Left ventricle myocardium inferior (tissue), 1 donor: ENCODE measurements at places on chromosomes 6 and 20. TPM values are rescaled to one million over a fixed set of nuclear protein-coding genes. Genes with fewer than 3 reads are reported as not detected.

The PAQR8 gene
- 2.0 TPM for total RNA-seq

The CPXM1 gene
- 0.69 TPM for total RNA-seq

The CLPSL1 gene
- not detected for total RNA-seq

The MYT1 gene
- 0.11 TPM for total RNA-seq

The HLA-DOA gene
- 1.8 TPM for total RNA-seq

The SRSF12 gene
- total RNA-seq = not detected

- no peak for DNase-seq
- H3K27ac ChIP-seq = no peak overlapping the region
- peaks cover 17% of the 10 kb centered on the region for H3K36me3 ChIP-seq
- peaks cover 5% of the 10 kb centered on the region for H3K4me1 ChIP-seq
Observed at GRCh38 chr6:119174879-119175817, 96.7 kb upstream of the FAM184A start.

GRCh38 chr6:90490030-90490716 lies 96.7 kb downstream of the MAP3K7 start:
- H3K36me3 ChIP-seq = no peaks in the 10 kb centered on the region
- no peak overlapping the region for H3K27ac ChIP-seq
- H3K4me3 ChIP-seq = no peak overlapping the region

- H3K27me3 ChIP-seq = peaks cover 34% of the 10 kb centered on the region
- peaks cover 9% of the 10 kb centered on the region for H3K4me1 ChIP-seq
- no peak overlapping the region for H3K4me3 ChIP-seq
- no peaks in the 10 kb centered on the region for H3K36me3 ChIP-seq
- no peak for DNase-seq
- no peak overlapping the region for H3K27ac ChIP-seq
Observed at GRCh38 chr6:12884983-12885382, 168.4 kb downstream of the PHACTR1 start.

DNA sequence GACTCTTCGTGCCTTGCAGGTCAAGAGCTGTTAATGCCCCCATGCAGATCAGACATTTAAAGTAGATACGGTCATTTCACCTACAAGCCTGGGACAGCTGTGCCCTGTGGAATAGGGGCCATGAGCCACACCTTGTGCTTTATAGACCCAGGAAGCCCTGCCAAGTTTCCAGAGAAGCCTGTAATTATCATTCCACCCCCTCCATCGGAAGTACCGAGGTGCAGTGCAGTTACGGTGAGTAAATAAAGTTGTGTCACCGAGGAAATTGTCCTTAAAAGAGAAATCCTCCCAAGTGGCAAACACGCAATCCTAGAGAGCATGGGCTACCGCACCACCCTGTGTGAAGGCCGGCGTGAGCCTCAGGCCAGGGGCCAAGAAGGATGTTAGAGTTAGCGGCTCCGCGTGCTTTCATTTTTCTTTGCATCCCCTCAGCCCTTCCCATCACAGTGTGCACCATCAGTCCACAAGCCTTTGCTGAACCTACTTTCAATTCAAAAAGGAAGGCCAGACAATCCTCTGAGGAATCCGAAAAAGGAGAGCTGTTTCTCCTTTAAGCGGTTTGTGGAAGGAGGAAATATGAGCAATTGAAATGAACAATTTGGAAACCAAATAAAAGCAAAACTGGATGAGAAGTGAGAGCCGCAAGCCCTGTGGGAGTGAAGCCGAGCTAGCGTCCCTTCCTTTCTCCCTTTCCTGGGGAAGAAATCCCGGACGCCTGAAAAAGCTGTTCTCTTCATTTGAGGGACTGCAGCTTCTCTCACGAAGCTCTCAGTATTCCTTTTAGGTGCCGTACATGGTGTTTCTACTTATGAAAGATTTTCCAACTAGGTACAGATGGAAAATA lies 183.3 kb upstream of the PDE10A start:
- peaks cover 2% of the 10 kb centered on the region for H3K27me3 ChIP-seq
- H3K4me1 ChIP-seq = peaks cover 27% of the 10 kb centered on the region
- H3K27ac ChIP-seq = peak overlapping the region; percentile 53
- peak overlapping the region; percentile 55 for H3K4me3 ChIP-seq
- H3K36me3 ChIP-seq = no peaks in the 10 kb centered on the region
- no peak for DNase-seq

DNA sequence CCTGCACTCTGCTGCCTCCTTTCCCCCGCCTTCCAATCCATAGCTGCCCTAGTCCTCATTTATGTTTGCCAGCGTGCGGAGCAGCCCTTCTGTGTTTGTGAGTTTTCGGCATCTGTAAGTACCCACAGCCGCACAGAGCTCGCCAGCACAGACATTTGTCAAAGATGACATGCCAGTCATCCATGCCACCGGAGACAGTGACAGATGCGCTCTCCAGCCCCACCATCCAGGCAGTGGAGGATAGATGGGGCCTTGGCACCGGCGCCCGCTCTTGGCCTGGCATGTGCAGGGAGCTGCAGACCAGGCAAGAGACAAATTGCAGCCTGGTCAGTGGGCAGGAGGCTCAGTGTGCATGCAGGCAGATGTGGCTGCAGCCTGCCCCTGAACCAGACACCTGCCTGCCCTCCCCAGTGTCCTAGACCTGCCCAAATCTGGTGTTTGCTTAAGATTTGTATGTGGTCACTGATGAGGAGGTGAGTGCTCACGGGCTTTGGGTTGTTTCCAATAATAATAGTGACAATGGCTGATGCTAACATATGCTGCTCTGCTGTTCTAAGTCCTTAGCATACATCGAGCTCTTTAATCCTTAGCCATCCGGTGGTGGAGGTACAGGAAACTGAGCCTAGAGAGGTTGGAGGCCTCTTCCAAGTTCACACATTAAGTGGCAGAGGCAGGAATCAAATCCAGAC lies 78.1 kb downstream of the UNC5CL start:
- H3K27ac ChIP-seq = no peak overlapping the region
- H3K4me3 ChIP-seq = no peak overlapping the region
- DNase-seq = no peak
- H3K36me3 ChIP-seq = no peaks in the 10 kb centered on the region

- DNase-seq = no peak
Observed at GRCh38 chr20:40192529-40192928, 496.5 kb downstream of the MAFB start.

- DNase-seq = no peak
- H3K4me1 ChIP-seq = no peaks in the 10 kb centered on the region
- H3K36me3 ChIP-seq = no peaks in the 10 kb centered on the region
- H3K27ac ChIP-seq = no peak overlapping the region
- H3K4me3 ChIP-seq = no peak overlapping the region
Observed at GRCh38 chr6:160327981-160328380, 20.2 kb upstream of the SLC22A3 start.

DNA sequence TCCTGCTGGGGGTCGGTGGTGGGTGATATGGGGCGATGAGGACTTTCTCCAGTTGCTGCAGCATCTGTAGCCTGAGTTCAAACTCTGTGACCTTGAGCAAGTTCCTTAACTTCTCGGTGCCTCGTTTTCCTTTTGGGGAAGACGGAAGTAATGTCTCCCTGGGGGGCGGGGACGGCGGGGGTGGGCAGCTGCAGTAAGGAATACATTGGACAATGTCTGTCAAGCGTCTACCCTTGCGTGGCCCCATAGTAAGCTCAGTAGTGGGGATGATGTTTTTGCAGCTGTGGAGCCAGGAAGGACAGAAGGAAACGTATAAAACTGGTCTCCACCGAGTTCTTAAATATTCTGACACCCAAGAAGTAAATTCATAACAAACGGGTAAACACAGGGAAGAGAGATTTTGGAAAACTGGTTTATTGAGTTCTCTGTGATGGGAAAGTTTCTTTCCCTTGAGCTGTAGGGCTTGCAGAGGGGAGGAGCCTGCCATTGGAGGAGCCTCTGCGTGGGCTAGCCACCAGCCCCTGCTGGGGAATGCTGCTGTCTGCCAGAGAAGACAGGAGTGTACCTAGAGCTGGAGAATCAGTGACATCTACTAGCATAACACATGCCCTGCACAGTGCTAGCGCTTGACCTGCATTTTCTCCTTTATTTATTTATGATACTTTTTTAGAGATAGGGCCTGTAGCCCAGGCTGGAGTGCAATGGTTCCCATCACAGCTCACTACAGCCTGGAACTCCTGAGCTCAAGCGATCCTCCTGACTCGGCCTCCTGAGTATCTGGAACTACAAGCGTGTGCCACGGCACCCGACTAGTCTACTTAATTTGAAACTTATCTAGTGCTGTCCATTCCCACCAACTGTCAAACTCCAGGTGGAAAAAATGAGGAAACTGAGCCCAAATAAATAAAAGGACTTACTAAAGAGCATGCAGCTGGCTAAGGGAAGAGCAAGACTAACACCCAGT lies 1.2 kb upstream of the ACSS1 start:
- H3K4me3 ChIP-seq = peak overlapping the region; percentile 83
- H3K27me3 ChIP-seq = no peaks in the 10 kb centered on the region
- no peaks in the 10 kb centered on the region for H3K36me3 ChIP-seq
- DNase-seq = peak; percentile 56

DNA sequence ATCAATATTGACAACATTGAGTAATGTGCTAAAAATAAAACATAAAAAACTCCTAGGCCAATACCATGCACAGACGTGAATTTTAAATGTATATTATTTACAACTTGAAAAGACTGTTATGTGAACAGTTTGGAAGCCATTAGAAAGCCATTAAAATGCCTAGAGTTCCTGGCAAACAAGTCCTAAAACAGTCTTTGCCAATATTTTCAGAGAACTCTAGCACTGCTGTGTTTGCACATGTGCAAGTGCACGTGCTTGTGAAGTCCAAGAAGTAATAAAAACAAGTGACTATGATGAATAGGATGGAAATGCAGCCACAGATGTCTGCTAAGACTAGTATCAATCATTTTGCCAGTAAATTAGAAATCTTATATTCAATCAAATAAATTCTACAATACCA lies 1447.6 kb downstream of the GRIK2 start:
- H3K4me1 ChIP-seq = no peaks in the 10 kb centered on the region
- no peak for DNase-seq
- no peaks in the 10 kb centered on the region for H3K36me3 ChIP-seq
- no peak overlapping the region for H3K27ac ChIP-seq

- peak; percentile 73 for DNase-seq
- H3K27me3 ChIP-seq = no peaks in the 10 kb centered on the region
- H3K27ac ChIP-seq = peak overlapping the region; percentile 82
- peaks cover 41% of the 10 kb centered on the region for H3K4me1 ChIP-seq
Observed at GRCh38 chr20:62953839-62954703, 1.6 kb downstream of the SLC17A9 start.
